Glutamatergic neuron (in vitro differentiated cells): ENCODE measurements at places on chromosomes 16 and 17. TPM values are rescaled to one million over a fixed set of nuclear protein-coding genes. Genes with fewer than 3 reads are reported as not detected.

DNA sequence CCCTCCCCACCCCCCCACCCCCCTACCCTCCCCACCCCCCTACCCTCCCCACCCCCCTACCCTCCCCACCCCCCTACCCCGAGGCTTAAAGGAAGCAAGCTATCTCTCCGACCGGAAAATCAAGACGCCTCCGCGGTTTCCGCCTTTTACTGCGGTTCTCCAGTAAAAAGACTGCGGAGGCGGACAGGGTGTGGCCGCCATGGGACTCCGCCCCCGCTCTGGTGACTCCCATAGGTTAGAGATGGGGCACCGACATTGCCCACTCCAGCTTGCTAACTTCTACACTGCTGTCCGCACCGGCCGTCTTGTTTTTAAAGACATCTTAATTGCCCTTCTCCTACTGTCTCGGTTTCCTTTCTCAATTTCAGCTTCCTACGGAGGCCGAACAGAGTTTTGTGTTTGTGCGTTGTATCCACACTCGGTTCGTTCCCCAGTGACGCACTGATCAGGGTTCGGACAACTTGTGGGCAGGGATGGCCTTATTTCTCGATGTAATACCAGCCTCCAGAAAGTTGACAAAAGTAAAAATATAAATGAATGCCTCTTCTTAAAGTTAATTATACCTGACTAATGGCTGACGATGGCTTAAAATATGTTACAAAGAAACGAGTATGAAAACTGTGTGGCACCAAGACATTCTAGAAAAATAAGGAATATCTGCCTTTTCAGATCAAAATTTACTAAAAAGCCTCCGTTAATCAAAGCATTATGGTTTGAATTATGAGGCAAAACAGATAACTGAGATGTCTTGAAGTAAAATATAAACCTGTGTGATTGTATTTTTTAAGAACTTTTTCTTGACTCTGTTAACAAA, 1.1 kb upstream of the ZNF200 start:
- peak; percentile 55 for DNase-seq
- peak overlapping the region; percentile 46 for H3K27ac ChIP-seq
- peaks cover 16% of the 10 kb centered on the region for H3K36me3 ChIP-seq
- H3K4me1 ChIP-seq: peaks cover 5% of the 10 kb centered on the region
- H3K27me3 ChIP-seq: peaks cover 3% of the 10 kb centered on the region
- peak overlapping the region; percentile 84 for H3K4me3 ChIP-seq

DNA sequence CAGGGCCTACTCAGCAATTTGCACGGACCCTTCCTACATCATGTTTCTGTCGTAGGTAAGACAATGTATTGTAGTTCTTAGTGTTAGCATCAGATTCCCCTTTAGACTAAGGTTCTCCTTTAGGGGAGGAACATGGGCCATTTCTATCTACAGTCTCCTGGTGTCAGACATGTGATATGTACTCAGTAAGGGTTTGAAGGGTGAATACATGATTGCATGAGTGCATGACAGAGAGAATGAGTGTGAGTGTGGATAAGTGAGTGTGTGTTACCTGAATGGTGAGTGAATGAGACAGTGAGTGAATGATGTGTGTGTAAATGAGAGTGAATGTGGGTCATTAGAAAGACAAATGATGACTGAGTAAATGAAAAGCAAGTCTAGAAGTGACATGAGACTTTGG, 476.8 kb downstream of the HAPSTR1 start:
- no peak overlapping the region for H3K27ac ChIP-seq
- no peak for DNase-seq
- H3K36me3 ChIP-seq: no peaks in the 10 kb centered on the region
- H3K4me1 ChIP-seq: no peaks in the 10 kb centered on the region
- no peak overlapping the region for H3K4me3 ChIP-seq
- peaks cover 2% of the 10 kb centered on the region for H3K27me3 ChIP-seq

- peak overlapping the region; percentile 81 for H3K4me3 ChIP-seq
- no peaks in the 10 kb centered on the region for H3K4me1 ChIP-seq
- DNase-seq: no peak
- H3K27me3 ChIP-seq: peaks cover 21% of the 10 kb centered on the region
Measured at GRCh38 chr17:77282524-77283515, 142.1 kb downstream of the SEC14L1 start.

- no peak overlapping the region for H3K27ac ChIP-seq
- no peak for DNase-seq
- H3K4me3 ChIP-seq: no peak overlapping the region
- no peaks in the 10 kb centered on the region for H3K36me3 ChIP-seq
Measured at GRCh38 chr17:2086306-2086705, 31.4 kb downstream of the HIC1 start.

DNA sequence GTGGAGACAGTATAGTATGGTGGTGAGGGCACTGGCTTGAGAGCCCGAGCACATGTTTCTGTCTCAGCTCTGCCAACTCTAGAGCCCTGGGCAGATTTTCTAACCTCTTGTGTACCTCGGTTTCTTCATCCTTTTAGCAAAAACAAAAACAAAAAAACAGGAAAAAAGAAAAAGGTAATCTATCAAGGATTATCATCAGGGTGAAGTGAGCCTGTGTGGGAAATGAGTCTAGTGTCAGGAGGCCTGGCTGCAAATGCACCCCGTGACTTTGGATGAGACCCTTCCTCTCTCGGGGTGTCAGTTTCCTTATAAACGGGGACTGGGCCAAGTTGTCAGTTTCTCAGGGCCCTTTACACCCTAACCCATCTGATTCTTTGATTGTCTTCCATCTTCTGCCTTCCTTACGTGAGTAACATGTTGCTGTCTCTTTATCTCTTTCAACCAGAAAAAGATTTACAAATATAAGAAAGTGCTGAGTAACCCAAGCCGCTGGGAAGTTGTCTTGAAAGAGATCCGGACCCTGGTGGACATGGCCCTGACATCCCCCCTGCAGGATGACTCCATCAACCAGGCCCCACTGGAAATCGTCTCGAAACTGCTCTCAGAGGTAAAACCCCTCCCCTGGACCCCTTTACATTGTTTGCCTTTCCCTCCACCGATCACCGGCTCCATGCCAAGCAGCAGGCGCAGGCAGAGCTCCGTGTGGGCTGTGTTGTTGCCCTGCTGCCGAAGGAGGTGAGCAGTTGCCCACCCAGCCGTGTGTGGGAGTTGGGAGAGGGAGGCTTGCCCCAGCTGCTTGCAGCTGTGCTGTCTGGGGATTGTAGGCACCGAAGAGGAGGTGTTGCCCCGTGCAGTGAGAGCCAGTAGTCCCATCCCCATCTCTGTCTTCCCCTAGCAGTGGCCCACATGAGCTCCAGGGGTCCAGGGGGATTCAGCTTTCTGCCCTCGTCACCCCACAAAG, 127.1 kb upstream of the PLCG2 start:
- peaks cover 10% of the 10 kb centered on the region for H3K27me3 ChIP-seq
- no peak for DNase-seq
- H3K4me3 ChIP-seq: peak overlapping the region; percentile 30
- H3K4me1 ChIP-seq: peaks cover 47% of the 10 kb centered on the region
- no peaks in the 10 kb centered on the region for H3K36me3 ChIP-seq

DNA sequence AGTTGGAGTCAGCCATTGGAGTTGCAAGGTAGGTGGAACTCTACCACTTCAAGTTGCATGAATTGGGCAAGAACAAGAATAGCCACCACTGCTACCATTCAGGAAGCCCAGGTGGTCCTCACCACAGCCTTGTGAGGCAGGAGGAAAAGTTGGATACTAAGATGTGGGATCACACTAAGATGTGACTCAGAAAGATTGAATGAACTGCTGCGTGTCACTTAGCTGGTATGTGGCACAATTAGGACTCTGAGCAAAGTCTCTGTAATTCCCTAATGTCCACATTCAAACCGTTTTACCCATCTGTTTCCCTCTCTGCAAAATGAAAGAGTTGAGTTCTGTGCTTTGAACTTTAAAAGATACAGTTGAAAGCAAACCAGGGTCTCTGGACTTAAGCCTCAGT, 44.7 kb upstream of the HS3ST3A1 start:
- no peak for DNase-seq
- no peak overlapping the region for H3K4me3 ChIP-seq
- no peak overlapping the region for H3K27ac ChIP-seq
- peaks cover 19% of the 10 kb centered on the region for H3K4me1 ChIP-seq
- no peaks in the 10 kb centered on the region for H3K36me3 ChIP-seq
- H3K27me3 ChIP-seq: peaks cover 2% of the 10 kb centered on the region

DNA sequence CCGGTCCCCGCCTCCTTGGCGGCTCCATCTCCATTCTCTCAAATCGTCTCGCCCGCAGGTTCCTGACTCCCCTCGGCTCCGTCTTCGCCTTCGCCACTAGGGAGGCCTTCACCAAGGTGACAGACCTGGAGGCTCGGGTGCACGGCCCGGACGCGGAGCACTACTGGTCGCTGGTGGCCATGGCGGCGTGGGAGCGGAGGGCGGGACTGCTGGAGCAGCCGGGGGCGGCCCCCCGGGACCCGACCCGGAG, 862 bp downstream of the GLTPD2 start:
- H3K27me3 ChIP-seq: peaks cover 10% of the 10 kb centered on the region
- H3K4me3 ChIP-seq: peak overlapping the region; percentile 91
- DNase-seq: no peak
- H3K27ac ChIP-seq: peak overlapping the region; percentile 76

- peaks cover 4% of the 10 kb centered on the region for H3K4me1 ChIP-seq
- no peak overlapping the region for H3K27ac ChIP-seq
- no peak overlapping the region for H3K4me3 ChIP-seq
- no peak for DNase-seq
- H3K36me3 ChIP-seq: no peaks in the 10 kb centered on the region
Measured at GRCh38 chr16:17311333-17312093, 159.2 kb downstream of the XYLT1 start.

- no peak within 1 kb of the TSS for H3K27ac ChIP-seq
- peaks cover under 1% of the 10 kb centered on the region for H3K36me3 ChIP-seq
- no peaks in the 10 kb centered on the region for H3K4me1 ChIP-seq
Measured at GRCh38 chr17:78128551-78129350, at the start of gene TMC6. Gene TMC6 (minus strand): TSS chr17:78128755. CDS start chr17:78126832, 1,923 bp downstream.

- DNase-seq: no peak
- H3K36me3 ChIP-seq: no peaks in the 10 kb centered on the region
- H3K4me1 ChIP-seq: peaks cover 20% of the 10 kb centered on the region
- H3K4me3 ChIP-seq: no peak overlapping the region
Measured at GRCh38 chr16:22638393-22639206, 127.9 kb downstream of the NPIPB5 start.

Gene CCL1
- not detected for total RNA-seq

Gene ADORA2B
- total RNA-seq: 0.32 TPM

Gene ERBB2
- 14.5 TPM for total RNA-seq

Gene NOG
- not detected for total RNA-seq
